ENCODE measurements at places on chromosomes 12 and 14.

- DNase-seq, result no peak
Observed at GRCh38 chr12:2834581-2835491, at the start of gene NRIP2. NRIP2 (minus strand) TSS chr12:2835035; CDS start chr12:2834983, 52 bp downstream.

- peak; percentile 50 for DNase-seq
Observed at GRCh38 chr12:65125247-65125646, 4.1 kb upstream of the WIF1 start.

DNA sequence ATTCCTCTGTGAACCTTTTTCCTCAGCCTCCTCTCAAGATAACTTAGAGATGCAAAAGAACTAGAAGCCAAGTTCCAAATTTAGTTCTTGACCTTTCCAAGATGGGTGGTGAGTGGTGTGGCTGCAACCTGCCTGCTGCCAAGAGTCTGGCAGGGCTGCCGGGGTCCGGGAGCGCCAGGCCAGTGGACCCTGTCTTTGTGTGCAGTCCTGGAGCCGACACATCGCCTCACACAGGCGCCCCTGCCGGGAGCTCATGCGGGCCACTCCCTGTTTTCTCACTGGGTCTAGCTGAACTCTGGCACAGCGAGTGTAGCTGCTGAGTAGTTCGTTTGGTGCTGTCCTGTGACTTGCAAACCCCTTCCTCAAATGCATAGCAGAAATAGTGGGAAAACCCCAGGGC is 84.9 kb downstream of the CACNA1C start:
- no peak for DNase-seq

DNA sequence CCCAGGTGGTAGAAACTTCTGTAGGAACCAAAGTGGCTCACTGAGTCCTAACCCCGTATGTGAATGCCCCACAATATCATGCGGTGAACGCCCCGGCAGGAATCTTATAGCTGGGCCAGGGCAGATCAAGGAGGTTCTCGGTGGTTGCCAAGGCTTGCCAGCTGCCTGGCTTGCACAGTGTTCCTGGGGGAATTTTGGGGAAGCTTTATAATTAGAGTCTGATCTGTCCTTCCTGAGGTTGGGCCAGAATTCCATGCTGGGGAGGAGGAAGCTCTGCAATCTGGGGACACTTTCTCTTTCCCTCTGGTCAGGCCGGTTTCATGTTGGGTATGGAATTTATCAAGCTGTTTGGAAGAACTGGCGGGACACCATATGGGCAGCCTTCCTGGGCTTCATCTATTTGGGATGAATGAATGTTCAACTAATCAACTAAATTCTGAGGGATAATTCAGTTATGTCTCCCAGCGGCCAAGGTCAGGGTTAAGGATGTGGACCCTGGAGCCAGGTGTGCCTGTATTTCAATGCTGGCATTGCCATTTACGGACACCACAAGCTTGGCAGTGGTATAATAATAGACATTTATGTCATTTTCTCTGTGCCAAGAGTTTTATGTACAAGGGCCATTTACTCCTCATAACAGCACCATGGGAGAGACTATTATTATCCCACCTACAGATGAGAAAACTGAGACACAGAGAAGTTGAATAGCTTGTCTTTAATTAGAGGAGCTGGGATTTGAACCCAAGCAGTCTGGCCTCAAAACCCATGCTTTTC is 54.3 kb downstream of the SVOP start:
- no peak for DNase-seq

GRCh38 chr14:53716578-53716977 is 240.0 kb downstream of the BMP4 start:
- no peak for DNase-seq

- DNase-seq, result no peak
Observed at GRCh38 chr14:96191841-96192462, 12.7 kb upstream of the BDKRB2 start.

- DNase-seq, result no peak
Observed at GRCh38 chr12:91353266-91353665, 170.6 kb upstream of the DCN start.

- DNase-seq, result no peak
Observed at GRCh38 chr14:50826681-50827080, 4.3 kb downstream of the NIN start.

DNA sequence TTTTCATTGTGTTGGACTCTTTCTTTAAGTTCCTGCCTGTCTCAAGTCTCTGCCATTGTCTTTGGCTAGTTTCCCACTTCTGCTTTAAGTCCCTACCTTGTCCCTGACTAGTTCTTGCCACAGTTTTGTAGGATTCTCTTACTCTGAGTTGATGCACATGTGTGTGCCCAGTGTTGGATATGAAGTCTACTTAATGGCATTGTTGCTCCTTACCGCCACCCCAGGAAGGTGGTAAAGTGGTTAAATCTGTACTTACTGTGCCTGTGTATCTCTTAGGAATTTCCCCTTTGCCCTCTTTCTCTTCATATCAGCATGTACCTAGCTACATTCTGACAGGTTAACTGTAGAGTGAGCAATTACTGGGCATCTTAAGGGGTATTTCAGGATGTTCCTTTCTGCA is 227.1 kb downstream of the NUBPL start:
- DNase-seq, result peak; percentile 3

DNA sequence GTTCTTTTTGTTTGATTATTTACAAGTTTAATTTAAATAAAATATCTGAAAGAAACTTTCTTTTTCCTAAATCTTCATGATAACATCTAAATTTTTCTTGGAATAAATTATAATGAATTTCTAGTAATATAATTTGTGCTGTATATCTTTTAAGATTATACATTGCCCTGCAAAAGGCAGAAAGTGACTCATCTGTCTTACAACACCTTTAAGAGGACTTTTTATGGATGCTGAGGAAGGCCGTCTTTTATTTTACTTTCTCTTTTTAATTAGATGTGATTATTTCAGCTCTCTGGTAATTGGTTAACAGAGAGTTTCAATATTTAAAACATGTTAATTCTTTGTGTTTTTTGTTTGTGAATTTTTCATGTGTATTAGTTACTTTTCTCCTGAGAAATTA is 598.4 kb downstream of the RPL10L start:
- DNase-seq, result no peak

Measured in hematopoietic multipotent progenitor cell treated with erythropoietin and hydrocortisone succinate and interleukin-3 and kit ligand, for 4 days (in vitro differentiated cells).